ENCODE measurements at places on chromosomes 1 and 21.

- peak; percentile 34 for DNase-seq
Measured at GRCh38 chr1:14915356-14916054, 238.0 kb upstream of the TMEM51 start.

DNA sequence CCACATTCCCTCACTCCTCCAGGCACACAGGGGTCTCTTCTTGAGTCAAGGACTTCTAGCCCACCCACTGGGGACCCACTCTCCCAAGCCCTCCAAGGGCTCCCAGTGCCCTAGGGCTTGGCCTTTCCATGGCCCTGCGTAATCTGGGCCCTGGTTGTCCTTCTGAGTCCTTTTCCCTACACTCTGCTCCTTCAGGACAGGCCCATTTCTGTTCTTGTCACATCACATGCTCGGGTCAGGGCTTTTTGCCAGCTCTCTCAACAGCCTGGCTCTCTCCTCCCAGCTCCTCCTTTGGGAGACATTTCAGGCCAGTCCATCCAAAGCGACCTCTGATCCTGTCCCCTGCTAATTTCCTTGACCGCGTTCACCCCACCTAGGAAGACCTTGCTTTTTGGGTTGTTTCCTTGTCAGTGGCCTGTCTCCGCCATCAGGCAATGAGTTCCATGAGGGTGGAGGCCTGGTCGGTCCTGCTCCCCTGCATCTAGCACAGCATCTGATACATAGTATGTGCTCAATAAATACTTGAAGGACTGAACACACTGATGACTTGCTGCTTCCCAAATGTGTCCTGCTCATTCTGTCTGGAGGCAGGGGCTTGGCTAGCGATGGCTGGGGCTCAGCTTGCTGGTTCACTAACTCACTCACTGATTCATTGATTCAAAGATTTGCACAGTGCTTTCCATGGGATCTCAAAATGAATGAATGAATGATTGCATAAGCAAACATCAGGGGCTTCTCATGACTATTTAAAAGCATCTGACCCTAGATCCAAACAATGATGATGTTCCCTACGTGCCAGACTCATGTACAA, 44.8 kb downstream of the DHRS3 start:
- no peak for DNase-seq

DNA sequence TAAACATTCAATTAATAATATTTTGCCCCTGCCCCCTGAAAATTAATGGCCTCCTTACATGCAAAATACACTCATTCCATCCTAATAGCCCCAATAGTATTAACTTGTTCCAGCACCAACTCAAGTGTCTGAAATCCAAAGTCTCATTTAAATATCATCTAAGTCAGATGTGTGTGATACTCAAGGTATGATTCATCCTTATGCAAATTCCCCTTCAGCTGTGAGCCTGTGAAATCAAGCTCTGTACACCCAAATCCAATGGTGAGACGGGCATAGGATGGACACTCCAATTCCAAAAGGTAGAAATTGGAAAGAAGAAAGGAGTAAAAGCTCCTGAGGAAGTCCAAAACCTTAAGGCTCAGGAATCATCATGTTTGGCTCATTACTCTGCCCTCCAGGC, 83.5 kb downstream of the HHAT start:
- DNase-seq = no peak

GRCh38 chr1:60031146-60031545, 42.4 kb downstream of the C1orf87 start:
- DNase-seq = no peak

DNA sequence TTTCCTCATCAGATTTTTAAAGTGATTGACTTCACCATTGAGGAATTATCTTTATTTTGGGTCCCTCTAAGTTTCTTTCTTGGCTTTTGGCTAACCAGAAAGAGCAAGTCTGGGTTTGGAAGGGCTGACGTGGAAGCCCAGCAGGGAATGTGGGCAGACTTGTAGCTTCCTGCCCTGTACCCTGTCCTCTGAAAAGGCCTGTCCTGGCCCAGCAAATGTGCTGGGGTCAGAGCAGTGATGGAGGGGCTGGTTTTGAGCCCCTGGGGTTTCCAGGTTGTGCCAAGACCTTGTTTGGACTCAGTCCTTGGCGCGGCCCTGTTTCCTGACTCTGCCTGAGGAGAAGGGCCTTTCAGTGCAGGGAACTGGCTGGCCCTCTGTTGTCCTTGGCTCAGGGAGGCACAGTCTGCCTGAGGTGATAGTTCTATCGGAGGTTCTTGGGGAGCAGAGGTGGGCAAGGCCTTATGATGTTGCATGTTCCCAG, 72.1 kb downstream of the UCK2 start:
- DNase-seq = no peak

DNA sequence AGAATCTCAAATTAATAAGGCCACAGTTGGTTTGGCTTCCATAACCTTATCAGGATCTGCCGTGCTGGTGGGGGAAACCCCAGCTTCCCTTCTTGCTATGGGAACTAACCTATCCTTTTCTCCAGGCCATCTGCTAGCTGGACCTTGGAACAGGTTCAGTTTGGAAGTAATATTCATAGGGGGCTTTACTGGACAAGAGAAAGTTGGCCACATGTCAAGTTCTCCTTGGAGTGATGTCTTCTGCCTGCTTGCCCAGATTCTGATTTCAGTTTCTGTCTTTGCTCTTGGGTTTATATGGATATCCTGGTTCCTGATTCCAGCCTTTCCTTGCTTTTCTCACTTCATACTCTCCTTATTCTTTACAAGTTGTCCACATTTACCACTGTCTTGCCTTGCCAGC, 279.6 kb downstream of the ASTN1 start:
- no peak for DNase-seq

GRCh38 chr1:54975356-54976108, 4.9 kb upstream of the TMEM61 start:
- no peak for DNase-seq

GRCh38 chr1:200558866-200559459, 61.6 kb downstream of the KIF14 start:
- no peak for DNase-seq

DNA sequence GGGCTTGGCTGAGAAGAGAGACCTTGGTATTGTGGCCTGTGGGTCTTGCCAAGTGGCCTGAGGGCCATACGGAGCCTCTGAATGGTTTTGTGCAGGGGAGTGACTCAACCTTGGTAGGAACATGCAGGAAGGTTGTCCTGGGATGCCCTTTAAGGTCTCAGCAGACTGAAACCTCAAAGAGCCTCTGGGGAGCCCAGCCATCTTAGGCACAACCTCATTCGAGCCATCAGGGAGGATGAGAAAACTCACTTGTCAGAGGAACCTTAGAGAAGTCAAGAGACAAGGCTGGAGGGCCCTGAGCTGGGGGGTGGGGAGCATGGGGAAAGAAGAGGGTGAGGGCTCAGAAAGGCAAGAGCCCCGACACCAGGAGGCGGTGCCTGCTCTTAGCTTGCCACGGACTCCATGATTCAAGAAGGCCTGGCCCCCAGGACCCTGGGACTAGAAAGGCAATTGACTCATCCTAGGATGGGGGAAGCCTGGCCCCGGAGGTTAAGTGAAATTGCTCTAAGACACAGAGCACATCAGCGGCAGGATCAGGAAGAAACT, 13.0 kb downstream of the IFI6 start:
- no peak for DNase-seq

All from activated naive CD4-positive, alpha-beta T cell treated with Interleukin-2 at 50 U/mL for 16 hours (primary cell).